ENCODE measurements at places on chromosomes 1 and 21.

GRCh38 chr1:173635116-173635515 lies at the start of gene TEX50:
Gene TEX50 (plus strand): TSS chr1:173635338. CDS start chr1:173635522, 184 bp downstream.
- no peak for DNase-seq

DNA sequence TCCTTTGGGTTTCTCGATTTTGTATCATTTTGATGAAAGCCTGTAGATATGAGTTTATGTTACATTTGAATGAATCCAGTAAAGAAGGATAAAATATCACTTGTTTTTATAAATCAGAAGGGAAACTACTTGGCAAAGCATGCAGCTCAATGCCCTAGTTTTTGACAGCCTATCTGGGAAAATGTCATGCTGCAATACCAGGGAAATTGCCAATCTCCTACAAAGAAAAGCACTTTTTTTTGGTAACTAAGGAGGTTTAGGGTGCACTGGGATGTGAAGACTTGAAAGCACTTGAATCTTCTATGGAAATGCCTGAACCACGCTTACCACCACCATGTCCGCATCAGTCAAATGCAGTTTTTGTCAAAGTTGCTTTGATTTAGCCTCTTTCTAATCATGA lies 446.9 kb upstream of the LRRC7 start:
- no peak for DNase-seq

- no peak for DNase-seq
These were observed 284.5 kb upstream of the PLXNA2 start for GRCh38 chr1:208528578-208529240.

- DNase-seq, result no peak
These were observed 56.2 kb upstream of the EPS8L3 start for GRCh38 chr1:109819906-109820305.

- DNase-seq, result peak; percentile 20
These were observed 471.1 kb upstream of the B3GALT2 start for GRCh38 chr1:193657552-193657951.

DNA sequence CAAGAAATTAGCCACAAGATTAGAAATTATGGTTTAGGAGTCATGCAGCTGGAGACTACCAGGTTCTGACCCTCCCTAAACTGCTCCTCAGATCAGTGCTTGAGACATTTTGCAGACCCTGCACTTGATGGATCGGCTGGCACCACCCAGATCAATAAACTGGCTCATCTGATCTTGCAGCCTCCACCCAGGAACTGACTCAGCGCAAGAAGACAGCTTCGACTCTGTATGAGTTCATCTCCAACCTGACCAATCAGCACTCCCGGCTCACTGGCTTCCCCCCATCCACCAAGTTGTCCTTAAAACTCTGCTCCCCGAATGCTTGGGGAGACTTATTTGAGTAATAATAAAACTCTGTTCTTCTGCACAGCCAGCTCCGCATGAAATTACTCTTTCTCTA lies 40.0 kb downstream of the L1TD1 start:
- DNase-seq, result no peak

DNA sequence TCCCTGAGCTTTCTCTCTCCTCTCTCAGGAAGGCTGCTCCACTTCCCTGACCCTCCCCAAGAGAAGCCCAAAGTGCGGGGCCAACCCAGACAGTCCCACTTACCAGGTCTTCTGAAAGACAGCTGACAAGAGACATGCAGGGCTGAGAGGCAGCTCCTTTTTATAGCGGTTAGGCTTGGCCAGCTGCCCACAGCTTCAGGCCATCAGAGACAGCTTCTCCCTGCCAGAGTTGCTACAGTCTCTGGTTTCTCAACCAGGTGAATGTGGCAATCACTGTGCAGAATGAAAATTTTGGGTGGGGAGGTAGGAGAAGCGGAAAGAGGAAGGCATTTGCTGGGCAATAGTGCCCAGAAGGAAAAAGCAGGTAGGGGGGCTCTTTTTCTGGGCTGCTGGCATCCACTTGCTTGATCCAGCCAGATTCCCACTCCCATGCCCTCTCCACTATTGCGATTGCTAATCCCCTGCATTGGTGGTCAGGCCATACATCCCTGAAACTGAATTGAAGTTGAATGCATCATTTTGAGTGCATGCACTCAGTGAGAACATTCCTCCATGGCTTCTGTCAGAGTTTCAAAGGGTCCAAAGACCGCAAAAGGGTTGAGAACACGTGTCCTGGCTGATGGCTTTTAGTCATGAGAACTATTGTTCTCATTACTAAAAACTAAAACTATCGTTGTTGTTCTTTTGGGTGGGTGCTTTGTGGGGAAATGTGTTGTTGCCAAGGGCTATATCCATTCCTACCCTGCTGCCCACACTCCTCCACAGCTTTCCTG lies at the start of gene S100A8:
TSS of gene S100A8 (minus strand) at position 136 of the 773 bp plus-strand sequence. CDS start 538 bp downstream, outside the sequence.
- no peak for DNase-seq

DNA sequence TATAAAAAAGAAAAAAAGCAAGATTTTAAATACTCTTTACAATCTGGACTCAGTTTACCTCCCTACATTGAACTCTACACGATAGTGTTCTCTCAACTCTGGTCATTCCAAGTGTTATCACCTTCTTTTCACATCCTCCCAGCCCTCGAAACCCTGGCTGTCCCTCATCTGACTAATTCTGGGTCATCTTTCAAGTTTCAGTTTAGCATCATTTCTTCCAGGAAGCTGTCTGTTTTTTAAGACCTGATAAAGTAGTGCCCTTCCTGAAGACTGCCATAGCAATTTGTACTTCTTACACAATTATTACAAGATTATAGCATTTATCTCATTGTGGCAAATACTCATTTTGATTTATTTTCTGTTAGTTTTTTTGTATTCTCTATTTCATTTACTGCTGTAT lies 1.2 kb downstream of the ALG14 start:
- DNase-seq, result no peak

Data from fibroblast of villous mesenchyme (primary cell).